Activated CD8-positive, alpha-beta memory T cell treated with anti-CD3 and anti-CD28 coated beads for 1 hour (primary cell): ENCODE measurements at places on chromosomes 7 and 10.
A peak's percentile ranks its signal among the peaks of the same experiment; 100 is the strongest.

DNA sequence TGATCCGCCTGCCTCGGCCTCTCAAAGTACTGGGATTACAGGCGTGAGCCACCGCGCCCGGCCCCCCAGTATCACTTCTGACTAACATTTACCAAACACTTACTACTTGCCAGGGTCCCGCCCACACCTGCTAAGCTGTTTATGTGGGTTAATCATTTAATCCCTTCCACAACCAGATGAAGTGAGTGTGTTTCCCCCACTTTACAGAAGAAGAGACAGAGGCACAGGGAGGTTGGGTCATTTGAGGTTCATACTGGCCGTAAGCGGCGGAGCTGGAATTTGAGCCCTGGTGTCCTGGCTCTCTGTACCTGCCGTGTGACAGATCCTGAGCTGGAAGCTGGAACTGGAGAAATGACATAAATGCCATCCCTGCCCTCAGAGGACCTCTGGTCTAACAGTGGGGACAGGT lies 15.1 kb upstream of the VPS37D start:
- no peak for DNase-seq

DNA sequence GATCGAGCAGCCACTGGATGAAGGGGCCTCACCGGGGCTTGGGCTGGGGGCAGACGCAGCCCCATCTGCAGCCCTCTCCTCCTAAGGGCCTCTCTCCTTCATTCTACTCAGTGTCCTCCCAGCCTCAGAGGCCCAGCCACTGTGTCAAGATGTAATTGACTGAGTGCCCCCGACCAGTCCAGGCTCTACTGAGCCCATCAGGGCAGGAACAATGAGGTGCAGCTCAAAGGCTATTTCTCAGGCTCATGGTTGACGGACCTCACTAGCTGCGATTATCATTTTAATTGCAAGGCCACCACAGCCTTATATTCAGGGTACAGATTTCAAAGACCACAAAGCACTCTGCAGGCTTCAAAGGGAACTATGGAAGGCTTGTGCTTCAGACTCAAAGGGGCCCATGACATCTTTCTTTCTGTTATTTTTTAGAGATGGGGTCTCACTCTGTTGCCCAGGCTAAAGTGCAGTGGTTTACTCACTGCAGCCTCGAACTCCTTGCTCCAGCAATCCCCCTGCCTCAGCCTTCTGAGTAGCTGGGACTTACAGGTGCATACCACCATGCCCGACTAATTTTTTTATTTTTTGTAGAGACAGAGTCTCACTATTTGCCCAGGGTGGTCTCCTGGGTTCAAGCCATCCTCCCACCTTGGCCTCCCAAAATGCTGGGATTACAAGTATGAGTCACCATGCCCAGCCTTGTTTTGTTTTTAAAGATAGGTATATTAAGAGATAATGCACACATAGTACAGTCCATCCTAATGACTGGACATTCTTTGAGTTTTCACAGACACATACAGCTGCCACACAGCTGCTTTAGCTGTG lies 23.7 kb downstream of the SLC29A3 start:
- no peak for DNase-seq

DNA sequence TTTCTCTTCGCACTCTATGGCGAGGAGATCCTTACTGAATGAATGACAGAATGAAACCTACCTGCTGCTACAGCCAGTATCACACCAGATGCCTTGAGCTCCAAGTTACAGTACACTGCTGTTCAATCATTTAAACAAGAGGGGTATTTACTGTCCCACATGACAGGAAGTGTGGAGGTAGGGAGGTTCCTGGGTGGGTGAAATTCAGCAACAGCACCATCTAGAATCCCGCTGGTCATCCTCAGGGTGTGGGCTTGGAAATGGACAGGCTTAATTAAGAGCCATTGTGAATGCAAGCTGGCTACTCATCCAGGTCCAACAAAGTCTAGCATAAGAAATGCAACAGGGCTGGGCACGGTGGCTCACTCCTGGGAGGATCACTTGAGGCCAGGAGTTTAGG lies 14.7 kb downstream of the CYTH3 start:
- no peak for DNase-seq

DNA sequence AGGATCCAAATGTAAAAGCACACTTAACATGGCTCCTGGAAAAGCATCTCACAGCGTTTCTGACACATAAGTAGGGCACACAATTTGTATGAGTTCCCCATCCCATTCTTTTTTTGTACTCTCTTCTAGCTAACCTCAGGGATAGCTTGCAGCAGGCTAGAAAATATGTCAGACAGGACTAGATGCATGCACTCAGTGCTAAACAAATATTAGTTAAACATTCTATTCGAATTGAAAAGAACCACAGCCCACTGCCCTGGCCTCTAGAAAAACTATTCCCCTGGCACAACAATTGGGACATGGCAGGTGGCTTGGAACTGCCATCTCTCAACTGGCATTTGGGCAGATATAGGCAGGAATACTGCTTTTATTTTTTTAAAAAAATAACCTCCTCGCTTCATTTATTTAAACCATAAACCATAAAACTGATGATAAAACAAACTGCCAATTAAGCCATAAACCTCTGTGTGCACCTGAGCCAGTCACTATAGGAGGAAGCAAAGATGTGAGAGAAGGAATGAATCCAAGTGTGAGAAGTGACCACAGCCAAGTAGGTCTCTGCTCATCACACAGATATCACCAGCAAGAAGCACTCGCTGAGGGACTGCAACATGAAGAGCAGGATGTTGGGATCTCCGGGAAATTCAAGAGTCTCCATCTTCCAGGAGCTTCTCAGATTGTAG lies 394.1 kb downstream of the NEBL start:
- DNase-seq, result no peak

DNA sequence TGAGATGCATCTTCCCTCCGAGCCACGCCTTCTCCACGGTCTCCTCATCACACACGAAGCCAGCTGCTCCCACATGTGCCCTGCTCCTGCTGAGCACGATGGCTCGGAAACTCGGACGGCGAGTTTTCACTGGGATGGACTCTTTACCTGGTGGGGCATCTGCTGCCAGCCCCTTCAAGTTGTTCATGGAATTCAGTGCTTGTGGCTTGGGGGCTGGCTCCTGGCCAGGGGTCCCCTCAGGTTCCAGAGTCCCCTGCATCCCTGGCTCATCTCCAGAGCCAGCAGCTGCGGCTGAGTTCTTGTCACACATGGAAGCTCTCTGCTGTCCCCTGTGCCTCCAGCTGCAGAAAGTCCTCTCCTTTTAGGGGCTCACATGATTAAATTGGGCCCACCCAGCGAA lies 654.0 kb downstream of the SDK1 start:
- DNase-seq, result no peak

GRCh38 chr10:72682638-72683037 lies 9.3 kb upstream of the MCU start:
- no peak for DNase-seq

DNA sequence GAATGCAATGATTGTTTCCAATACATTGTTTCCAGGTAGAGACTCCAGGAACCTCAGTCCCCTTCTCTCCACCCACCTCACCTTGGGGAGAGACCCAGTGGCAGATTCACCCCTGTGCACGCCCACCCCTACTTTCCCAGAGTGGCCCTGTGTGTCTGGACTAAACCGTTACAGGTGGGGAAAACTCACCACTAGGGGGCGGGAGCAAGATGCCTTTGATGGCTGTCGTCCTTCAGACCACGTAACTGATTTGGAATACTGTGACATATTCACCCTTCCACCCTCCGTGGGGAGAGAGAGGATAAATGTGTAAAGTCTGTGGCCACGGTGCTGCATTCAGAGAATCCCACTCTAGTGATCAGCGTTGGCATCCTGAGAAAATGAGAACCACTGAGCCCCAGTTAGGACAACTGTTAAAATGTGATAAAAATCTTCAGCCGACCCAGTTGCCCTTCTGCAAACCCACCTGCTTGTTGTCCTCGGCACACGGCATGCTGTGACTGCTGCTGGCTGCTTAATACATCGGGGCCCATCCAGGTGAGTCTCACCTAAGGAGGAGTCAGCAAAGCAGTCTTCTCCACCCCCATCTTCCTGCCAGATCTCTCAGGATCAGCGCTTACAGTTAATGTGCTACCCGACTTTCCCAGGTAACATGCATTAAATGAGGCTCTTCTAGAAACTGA lies 41.5 kb upstream of the NMT2 start:
- peak; percentile 66 for DNase-seq

DNA sequence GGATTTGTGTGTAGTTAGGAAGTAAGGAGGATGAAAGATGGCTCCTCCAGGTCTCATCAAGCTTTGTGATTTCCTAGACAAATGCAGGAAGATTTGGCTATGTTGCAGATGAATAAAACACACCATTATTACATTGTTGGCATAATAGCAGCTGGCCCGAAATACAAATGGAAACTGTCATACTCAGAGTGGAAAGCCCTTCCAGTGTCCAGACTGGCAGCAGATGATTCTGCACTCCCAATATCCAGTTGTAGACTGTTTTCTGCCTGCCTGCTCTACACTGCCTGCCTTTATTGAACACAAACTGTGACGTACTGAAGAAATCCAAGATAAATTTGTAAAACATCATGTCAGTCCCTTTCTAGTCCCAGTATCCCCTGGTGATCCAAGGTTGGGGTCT lies 99.7 kb upstream of the FZD1 start:
- no peak for DNase-seq

GRCh38 chr10:58780476-58780875 lies 267.8 kb downstream of the BICC1 start:
- DNase-seq, result no peak

DNA sequence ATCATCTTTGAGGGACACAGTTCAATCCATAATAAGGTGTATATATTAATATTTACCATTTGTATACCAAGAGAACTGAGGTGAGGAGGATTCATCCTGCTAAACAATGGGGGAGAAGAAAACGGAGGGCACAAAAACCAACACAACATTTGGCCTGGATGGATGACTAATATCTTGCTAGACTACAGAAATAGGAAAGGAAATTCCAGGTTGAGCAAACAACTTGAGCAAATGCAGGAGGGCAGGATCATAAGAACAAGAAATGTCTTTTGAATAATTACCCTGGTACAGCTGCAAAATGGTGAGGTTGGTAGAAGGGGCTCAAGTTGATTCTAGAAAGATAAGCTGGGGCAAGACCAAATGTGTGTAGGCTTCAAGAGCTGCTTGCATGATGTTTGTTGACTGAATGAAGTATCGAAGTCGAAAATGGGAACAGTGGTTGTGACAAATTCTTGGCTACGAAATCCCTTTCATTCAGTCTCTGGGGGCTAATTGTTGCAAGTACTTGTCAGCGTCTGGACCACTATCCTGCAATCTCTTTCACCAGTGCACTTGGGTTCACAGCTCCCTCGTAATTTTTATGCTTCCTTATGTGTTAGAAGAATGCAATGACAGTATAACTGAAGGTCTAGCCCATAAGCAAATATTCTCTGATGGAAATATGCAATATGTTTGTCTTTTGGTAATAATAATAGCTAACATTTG lies 176.2 kb downstream of the PTEN start:
- no peak for DNase-seq

- DNase-seq, result no peak
Measured at GRCh38 chr7:88306590-88307048, at the start of gene STEAP4. TSS of gene STEAP4 (minus strand) at chr7:88306894. CDS start at chr7:88284269, 22,625 bp downstream.

GRCh38 chr10:45144326-45145070 lies 143.8 kb downstream of the ZNF22 start:
- no peak for DNase-seq

- no peak for DNase-seq
Measured at GRCh38 chr7:155228459-155228845, 69.2 kb upstream of the INSIG1 start.

GRCh38 chr10:85967594-85967993 lies 399.0 kb downstream of the GRID1 start:
- no peak for DNase-seq

DNA sequence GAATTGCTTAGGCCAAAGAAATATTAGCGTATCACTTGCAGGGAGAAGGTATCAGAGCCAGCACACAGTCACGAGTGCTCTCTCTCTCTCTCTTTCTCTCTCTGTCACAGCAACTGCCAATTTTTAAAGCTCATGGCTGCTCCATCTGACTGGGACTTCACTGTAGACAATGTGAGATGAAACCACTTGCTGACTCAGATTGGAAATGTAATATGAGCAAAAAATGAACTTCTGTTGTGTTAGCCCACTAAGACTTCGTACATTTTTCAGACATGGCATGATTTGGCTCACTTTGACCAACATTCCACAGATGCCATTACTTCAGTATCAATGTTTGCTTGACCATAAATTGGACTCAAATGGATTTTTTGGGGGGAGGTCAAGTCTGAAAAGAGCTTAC lies 68.1 kb downstream of the DGKB start:
- DNase-seq, result no peak

GRCh38 chr10:124079864-124080263 lies 13.5 kb downstream of the CHST15 start:
- DNase-seq, result no peak

- DNase-seq, result no peak
Measured at GRCh38 chr7:50742401-50742800, 40.3 kb downstream of the GRB10 start.

DNA sequence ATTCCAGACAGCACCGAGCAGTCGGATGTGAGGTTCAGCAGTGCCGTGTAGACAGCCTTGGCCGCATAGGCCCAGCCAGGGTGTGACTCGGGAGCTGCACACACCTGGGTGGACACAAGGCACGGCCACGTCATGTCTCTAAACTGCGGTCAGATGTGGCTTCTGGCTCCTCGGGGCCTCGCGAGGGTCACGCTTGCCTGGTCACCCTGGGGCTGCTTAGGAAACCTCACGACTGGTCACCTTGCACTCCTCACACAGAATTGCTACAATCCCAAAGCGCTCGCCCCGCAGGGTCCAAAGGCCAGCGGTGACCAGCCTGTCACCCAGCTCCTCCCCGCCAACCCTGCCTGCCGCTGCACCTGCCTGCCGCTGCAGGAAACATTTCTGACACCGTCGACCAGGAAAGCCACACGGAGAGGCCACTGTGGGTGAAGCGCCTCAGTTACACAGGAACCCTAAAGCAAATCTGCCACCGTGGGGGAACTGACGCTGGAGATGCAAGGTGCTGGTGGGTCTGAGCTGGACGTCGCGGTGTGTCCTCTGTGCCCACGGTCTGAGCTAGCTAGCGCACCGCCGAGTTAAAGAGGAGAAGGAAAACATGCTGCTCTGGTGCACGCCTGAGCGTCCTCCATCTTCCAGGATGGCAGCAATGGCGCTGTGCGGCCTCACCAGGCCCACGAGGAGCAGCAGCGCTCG lies 5.0 kb downstream of the GPER1 start:
- DNase-seq, result no peak

GRCh38 chr10:96440361-96441292 lies 73.1 kb downstream of the TLL2 start:
- no peak for DNase-seq

GRCh38 chr7:151211155-151211772 lies 976 bp upstream of the H2BK1 start:
- no peak for DNase-seq

DNA sequence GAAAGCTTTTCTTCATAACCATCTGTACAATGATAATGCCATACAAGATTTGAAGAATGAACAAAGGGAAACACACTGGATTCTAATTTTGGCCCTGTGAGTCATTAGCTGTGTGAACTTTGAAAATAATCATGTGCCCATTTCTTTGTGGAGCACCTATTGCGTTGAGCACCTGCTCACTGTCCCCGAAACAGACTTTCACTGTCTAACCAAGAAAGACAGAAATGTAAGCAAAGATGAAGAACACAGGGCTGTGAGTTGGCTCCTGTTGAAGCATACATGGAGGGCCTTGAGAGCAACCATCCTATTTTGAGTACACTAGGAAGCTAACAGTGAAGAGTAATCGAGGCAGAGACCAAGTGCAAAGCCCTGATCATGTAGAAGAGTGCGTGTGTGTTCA lies 118.4 kb upstream of the SLC25A13 start:
- DNase-seq, result no peak

- DNase-seq, result no peak
Measured at GRCh38 chr10:131749767-131750142, 151.1 kb upstream of the PPP2R2D start.
